ENCODE measurements at places on chromosomes 16 and 17.

DNA sequence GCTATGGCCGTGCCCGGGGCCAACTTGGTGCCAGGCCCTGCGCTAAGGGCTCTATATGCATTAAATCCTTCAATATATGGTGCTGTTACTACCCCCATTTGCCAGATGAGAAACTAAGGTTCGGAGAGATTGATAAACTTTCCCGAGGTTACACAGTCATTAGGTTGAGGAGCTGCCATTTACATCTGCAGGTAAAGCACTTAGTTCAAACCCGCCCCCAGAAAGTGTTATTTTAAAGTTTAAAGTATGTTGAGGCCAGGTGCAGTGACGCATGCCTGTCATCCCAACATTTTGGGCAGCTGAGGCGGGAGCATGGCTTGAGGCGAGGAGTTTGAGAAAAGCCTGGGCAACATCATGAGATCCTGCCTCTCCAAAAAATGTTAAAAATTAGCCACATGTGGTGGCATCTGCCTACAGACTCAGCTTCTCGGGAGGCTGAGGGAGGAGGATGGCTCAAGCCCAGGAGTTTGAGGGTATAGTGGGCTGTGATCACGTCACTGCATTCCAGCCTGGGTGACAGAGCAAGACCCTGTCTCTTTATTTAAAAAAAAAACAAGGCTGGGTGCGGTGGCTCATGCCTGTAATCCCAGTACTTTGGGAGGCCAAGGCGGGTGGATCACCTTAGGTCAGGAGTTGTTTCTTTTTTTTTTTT is 264.7 kb downstream of the PARN start:
- DNase-seq: no peak

GRCh38 chr17:47287068-47287467 is 33.4 kb downstream of the ITGB3 start:
- DNase-seq: no peak

DNA sequence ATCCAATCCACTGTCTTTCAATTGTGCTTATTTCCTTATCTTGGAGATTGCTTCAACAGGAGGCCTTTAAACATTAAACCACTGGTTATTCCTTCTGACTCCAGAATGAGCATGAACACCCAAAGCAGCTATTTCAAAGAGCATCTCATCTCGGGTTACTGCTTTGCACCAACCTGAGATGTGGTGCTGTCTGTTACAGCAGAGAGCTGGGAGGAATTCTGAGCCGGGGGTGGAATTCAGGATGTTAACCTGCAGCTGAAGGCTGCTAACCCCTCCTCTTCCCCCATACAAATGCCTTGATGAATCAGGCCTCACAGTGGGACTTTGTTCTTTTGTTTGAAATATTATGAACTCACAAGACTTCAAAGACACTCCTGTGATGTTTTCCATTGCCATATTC is 113.1 kb downstream of the SHISA9 start:
- DNase-seq: no peak

- no peak for DNase-seq
These were observed 105.7 kb upstream of the PLCG2 start for GRCh38 chr16:81673432-81673831.

DNA sequence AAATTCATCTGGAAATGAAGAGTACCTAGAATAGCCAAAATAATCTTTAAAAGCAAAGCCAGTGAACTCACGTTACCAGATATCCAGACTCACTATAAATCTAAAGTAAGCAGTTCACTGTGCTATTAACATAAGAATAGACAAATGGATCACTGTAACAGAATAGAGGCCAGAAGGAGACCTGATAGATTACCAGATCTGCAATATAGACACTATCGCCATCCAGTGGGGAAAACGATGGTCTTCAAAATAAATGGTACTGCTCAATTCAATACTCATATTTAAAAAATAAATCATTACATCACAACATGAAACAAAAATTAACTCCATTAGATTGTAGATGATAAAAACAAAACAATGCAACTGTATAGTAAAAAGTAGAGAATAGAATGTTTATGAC is 158.6 kb upstream of the CDH8 start:
- no peak for DNase-seq

DNA sequence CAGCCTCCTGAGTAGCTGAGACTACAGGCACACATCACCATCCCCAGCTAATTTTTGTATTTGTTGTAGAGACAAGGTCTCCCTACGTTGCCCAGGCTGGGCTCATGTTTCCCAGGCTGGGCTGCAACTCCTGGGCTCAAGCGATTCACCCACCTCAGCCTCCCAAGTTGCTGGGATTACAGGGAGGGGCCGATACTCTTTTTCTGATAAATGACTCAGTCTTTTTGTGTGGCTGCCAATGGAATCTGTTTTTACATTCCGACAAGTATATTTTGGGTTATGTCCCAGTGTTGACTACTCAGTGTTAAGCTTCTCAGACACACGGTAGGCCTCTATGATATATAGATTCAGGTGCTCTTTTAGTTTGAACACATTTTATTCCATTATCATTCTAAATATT is 58.1 kb downstream of the SLFN11 start:
- peak; percentile 73 for DNase-seq

- no peak for DNase-seq
These were observed 3.7 kb upstream of the SEC14L1 start for GRCh38 chr17:77137111-77137510.

DNA sequence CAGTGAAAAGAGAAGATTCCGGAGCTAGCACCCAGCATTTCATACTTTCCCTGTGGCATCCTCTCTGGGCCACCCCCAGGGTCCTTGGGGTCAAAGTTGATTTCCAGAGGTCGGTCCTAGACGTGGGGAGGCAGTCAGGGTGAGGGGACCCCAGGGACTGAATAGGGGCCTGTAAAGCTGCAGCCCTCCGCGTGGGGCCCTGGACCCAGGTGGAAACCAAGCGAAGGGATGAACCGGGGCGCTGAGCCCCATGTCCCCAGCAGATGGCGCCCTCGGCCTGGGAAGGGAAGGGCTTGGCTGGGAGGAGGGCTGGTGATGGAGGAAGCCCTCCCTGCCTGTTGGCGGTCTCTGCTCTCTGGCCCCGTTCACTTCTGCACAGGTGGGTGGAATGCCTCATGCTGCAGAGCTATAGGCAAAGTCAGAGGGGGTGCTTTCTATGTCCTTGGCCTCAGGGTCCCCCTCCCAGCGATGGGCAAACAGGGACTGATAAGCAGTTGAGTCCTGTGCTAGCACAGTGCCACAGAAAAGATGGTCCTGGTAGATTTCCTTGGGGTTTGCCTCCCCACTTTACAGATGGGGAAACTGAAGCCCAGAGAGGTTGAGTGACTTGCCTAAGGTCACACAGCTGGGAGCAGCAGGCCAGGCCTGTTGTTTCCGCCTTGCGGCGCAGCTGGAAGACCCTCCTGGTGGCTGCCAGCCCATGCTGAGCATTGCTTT is 163.4 kb upstream of the CIBAR2 start:
- peak; percentile 87 for DNase-seq

- DNase-seq: peak; percentile 81
These were observed 767 bp downstream of the ARSG start for GRCh38 chr17:68291836-68292688.

DNA sequence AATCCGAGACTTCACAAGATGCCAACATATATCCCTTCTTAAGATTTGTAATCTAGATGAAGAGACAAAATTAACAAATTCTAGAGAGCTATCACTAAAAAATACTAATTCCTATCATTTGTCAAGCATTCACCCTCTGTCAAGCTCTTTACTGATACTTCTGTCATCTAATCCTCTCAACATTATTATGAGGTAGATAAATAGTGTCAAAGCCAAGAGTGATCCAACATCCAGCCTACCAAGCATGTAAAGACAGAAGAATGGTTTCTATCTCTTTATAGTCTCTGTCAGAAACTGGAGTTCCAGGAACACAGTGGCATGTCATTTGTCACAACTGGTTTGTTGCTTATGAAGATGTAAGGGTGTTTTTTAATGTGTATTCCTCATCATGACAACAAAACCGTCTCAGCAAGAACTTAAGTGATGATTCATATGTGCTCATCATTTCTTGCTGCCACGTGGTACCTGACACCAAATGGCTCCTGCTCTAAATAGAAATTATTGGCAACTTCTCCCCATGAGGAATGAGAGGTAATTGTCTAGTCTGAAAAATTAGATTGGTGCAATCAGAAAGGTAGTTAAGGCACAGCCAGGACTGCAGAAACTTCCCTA is 196.8 kb downstream of the TOX3 start:
- no peak for DNase-seq

GRCh38 chr16:16019488-16019887 is 70.1 kb downstream of the ABCC1 start:
- no peak for DNase-seq

DNA sequence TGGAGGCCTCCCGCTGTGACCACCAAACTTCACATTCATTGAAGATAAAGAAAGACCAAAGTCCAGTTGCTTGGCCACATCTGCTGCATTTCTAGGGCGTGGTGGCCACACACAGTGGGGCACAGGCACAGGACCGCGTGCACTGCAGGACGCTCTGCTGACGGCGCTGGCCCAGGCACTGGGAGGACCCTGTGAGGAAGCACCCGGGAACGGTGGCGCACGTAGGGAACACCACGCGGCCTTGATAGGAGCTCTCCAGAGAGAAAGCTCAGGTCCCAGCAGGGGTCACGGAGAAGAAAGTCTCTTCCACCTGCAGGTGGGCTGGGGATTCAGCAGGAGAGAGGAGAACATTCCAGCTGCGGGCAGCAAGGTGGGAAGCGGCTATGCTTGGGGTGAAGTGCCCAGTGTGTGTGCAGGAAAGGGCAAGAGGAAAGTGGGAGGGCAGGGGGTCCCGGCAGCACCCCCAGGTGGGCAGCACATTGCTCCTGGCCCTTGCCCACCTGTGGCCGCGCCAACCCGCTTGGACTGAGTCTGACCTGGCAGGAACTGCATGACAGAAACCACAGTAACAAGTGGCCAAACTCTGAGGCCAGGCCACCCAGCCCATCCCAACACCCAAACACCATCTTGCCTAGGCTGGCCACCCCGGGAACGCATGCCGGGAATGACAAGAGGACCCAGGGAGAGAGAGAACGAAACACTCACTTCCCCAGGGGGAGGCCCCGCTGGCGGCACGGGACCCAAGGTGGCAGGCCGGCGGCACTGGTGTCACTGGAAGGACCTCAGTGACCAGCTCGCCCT is 32.8 kb downstream of the TBC1D16 start:
- peak; percentile 52 for DNase-seq

GRCh38 chr17:58991718-58992331 is 114.9 kb downstream of the TRIM37 start:
- no peak for DNase-seq

DNA sequence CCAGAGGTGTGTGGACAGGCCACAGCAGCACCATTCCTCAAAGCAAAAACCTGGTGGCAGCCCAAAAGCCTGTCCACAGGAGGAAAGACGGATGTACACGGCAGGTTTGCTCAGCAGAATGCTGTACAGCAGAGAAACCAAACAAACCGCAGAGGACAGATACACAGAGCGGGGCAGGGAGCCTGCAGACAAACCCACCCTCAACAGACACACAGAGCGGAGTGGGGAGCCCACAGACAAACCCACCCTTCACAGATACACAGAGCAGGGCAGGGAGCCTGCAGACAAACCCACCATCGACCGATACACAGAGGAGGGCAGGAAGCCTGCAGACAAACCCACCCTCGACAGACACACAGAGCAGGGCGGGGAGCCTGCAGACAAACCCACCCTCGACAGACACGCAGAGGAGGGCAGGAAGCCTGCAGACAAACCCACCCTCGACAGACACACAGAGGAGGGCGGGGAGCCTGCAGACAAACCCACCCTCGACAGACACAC is 53.0 kb upstream of the METRNL start:
- no peak for DNase-seq

DNA sequence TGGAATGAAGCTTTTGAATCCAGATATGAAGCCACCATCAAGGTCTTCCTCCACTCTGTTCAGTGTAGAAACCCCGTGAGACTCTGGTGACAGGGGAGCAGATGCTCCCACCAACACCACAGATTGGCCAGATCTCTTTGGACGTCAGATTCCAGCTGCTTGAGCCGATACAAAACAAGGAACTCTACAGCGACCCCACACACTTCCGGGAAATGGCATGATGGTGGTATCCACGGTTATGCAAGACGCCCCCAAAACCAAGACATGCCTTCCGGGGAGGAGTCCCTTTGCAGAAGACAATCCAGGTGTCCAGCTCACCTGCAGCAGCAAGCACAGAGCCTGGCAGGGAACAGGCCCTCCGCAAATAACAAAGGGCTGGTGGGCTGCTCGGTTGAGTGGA is 19.8 kb upstream of the PITPNA start:
- no peak for DNase-seq

DNA sequence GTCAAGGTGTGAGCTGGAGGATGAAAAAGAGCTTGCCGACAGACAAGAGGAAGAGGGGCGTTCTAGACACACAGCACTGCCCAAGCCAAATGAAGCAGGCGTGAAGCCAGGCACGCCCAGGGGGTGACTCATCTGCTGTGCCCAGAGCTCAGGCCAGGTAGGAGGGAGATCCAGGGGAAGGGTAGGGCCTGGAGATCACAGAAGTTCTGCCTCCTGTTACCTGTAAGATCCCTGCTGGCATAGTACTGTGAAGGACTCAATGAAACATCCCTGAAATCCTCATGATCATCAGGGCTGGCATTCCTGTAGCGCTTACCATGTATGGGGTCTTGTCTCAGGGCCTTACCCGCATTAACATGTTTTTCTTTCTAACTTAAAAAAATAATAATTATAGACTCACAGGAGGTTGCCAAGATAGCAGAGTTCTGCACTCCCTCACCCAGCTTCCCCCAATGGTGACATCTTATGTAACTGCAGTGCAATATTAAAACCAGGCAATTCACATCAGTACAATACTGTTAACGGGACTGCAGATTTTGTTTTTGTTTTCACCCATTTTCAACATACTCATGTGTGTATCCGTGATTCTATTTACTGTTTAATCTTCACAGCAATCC is 158.6 kb downstream of the XYLT1 start:
- no peak for DNase-seq

GRCh38 chr17:63452046-63452961 is 6.2 kb upstream of the CYB561 start:
- DNase-seq: no peak

DNA sequence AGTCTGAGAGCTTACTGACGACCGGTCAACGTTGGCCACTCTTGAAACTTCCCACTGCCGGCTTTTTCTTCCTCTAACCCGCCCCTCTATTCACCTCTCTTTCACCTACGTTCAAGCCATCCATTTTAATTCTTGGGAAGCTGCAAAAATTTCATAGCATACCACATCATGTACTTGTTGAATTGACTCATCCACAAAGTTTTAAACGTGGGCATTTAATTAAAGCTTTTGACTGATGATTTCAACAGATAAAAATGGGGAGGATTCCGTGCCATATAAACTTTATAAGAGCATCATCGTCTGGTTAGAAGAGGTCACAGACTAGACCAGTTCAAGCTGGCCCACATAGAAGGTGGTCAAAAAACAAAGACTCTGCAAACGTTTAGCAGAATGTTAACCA is 22.5 kb downstream of the VPS53 start:
- no peak for DNase-seq

All from psoas muscle (tissue), 8 donors.